Stimulated activated memory B cell treated with anti-CD40 and anti-IgM and Interleukin-4, amounts not matched to agents 10 μg/mL and 1 μg/mL and 100 μg/mL, for 72 hours (primary cell): ENCODE measurements at places on chromosomes 7 and 10.
A peak's percentile ranks its signal among the peaks of the same experiment; 100 is the strongest.

GRCh38 chr10:70513848-70514309 is 35.3 kb downstream of the PALD1 start:
- ATAC-seq, result peak; percentile 88
- peaks cover 34% of the 10 kb centered on the region for H3K4me1 ChIP-seq
- no peaks in the 10 kb centered on the region for H3K27me3 ChIP-seq

- H3K36me3 ChIP-seq, result peaks cover 19% of the 10 kb centered on the region
- no peak for ATAC-seq
- peaks cover 35% of the 10 kb centered on the region for H3K4me1 ChIP-seq
- no peak overlapping the region for H3K27ac ChIP-seq
Measured at GRCh38 chr10:18666810-18667209, 7.6 kb downstream of the ARL5B start.

DNA sequence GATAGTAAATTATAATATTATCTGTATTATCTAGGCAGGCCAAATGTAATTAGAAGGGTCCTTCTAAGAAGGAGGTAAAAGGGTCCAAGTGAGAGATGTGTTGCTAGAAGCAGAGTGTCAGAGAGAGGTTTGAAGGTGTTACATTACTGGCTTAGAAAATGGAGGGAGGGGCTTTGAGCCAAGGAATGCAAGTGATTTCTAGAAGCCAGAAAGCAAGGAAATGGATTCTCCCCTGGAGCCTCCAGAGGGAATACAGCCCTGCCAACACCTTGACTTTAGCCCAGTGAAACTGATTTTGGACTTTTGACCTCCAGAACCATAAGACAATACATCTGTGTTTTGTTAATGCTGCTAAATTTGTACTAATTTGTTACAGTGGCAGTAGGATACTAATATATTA is 97.9 kb upstream of the IL6 start:
- H3K4me1 ChIP-seq, result peaks cover 3% of the 10 kb centered on the region
- no peak overlapping the region for H3K27ac ChIP-seq
- peaks cover 8% of the 10 kb centered on the region for H3K36me3 ChIP-seq
- H3K4me3 ChIP-seq, result no peak overlapping the region

DNA sequence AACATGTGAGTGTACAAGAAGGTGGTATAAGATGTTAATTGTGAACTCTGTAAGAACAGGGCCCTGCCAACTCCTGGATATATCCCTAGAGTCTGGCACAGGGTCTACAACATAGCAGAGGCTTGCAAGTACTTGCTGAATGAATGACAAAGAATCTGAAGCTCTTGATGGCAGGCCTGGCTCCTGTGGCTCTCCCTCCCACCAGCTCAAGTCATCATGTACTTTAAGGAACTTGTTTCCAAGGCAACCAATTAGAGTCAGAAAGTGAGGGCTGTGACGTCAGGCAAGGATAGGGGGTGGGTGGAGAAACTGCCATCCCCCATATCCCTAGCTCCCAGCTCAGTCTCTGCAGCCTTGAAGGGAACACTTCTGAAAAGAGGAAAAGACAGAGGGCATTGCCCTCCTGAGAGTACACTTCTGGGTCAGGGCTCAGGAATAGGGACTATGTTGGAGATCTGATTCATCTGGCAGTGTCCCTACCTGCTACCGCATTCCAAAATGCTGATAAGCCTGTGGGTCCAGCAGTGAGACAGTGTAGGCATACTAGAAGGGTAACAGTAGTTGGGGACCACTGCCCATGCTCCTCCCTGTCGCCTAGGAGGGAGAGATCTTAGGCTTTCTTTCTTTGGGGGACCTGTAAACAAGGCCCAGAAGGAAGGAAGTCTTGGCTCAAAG is 34.6 kb upstream of the BTRC start:
- no peak overlapping the region for H3K4me3 ChIP-seq
- H3K27ac ChIP-seq, result no peak overlapping the region
- H3K27me3 ChIP-seq, result peaks cover 35% of the 10 kb centered on the region
- H3K4me1 ChIP-seq, result no peaks in the 10 kb centered on the region

- H3K36me3 ChIP-seq, result no peaks in the 10 kb centered on the region
- no peak for ATAC-seq
- H3K27ac ChIP-seq, result no peak overlapping the region
- no peak overlapping the region for H3K4me3 ChIP-seq
Measured at GRCh38 chr10:124160176-124160575, 66.8 kb upstream of the CHST15 start.

- H3K27ac ChIP-seq, result no peak overlapping the region
- H3K36me3 ChIP-seq, result no peaks in the 10 kb centered on the region
- H3K4me1 ChIP-seq, result peaks cover 18% of the 10 kb centered on the region
- peaks cover 23% of the 10 kb centered on the region for H3K27me3 ChIP-seq
- H3K4me3 ChIP-seq, result peak overlapping the region; percentile 66
- no peak for ATAC-seq
Measured at GRCh38 chr7:158957510-158957906, 101.2 kb downstream of the DYNC2I1 start.

DNA sequence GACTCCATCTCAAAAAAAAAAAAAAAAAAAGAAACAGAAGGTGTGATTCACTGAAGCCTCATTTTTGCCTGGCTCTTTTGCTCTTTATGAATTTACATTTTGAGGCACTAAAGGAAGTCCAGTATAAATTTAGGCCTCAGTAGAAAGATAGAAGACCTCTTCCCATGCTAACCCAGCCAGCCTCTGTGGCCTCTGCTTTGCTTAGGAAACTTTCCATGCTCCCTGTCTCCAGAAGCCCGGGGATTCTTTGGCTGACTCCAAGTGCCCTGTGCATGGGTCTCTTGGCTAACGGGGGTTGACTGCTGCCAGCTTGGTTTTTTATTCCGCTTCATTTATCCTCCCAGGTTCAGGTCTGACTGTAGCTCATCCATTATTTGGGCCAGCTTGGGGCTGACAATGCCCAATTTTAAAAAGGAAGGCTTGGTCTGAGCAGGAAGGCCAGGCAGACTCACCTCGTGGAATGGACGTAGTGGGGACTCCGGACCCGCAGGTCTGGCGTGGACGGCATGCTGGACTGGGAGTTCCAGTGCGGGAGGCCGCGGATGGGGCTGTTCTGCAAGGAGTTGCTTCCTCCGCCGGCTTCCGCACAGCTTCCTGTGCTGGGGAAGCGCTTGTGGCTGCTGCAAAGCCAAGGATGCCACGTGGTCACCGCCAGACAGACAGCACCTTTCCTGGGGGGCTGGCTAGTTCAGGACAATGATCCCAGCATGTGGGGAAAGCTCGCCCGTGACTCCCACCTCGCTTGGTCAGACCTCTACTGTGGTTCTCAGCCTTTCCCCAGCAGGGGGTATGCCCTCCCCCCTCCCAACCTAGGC is 72.3 kb downstream of the PRPF18 start:
- no peaks in the 10 kb centered on the region for H3K27me3 ChIP-seq
- ATAC-seq, result no peak
- no peak overlapping the region for H3K27ac ChIP-seq
- H3K4me1 ChIP-seq, result peaks cover 7% of the 10 kb centered on the region

- H3K4me3 ChIP-seq, result no peak overlapping the region
- no peaks in the 10 kb centered on the region for H3K27me3 ChIP-seq
- H3K27ac ChIP-seq, result no peak overlapping the region
- peak; percentile 55 for ATAC-seq
- H3K4me1 ChIP-seq, result peaks cover 5% of the 10 kb centered on the region
Measured at GRCh38 chr7:140342727-140343514, 55.4 kb downstream of the SLC37A3 start.

DNA sequence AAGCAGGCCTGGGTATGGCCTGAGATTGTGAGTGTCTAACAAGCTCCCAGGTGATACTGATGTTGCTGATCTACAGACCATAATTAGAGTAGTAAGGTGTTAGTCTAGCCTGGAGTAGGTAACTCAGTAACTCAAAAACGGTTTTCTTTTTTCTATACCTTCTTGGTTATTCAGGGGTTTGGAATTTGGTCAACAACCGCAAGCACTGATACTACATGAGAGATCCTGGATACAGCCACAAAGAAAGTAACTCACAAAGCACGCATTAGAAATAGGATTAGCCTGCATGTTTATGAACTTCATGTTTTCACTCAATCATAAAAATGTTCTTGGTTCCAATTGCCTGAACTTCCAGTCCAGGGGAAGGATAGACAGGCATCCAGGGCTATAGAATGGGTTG is 803.5 kb downstream of the MAGI2 start:
- H3K4me1 ChIP-seq, result no peaks in the 10 kb centered on the region
- no peaks in the 10 kb centered on the region for H3K36me3 ChIP-seq
- no peak overlapping the region for H3K4me3 ChIP-seq
- no peaks in the 10 kb centered on the region for H3K27me3 ChIP-seq

DNA sequence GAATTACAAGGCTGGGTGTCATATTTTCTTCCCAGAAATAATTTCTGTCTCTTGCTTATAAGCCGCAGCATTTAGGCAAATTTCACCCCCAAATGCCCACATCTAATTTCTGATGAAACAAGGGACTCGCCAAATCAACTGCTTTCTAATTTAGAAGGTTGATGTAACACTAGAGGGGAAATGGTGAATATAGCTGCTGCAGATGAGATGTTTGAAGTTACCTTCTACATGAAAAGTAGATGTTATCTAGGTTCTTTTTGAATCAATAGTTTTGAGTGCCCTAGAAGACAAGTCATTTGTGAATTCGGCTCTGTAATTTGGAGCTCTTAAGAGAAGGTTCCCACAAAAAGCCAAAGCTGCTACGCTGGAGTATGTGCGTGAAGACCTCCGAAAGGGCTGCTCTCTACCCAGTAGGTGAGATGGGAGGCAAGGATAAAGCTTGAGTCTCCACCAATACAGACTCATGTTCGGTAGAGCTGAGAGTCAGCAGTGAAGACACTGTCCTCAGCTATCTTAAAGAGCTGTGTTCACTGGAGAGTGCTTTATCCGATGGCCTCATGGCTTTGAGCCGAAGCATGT is 99.5 kb downstream of the FANK1 start:
- H3K4me3 ChIP-seq, result no peak overlapping the region
- no peak overlapping the region for H3K27ac ChIP-seq
- no peaks in the 10 kb centered on the region for H3K4me1 ChIP-seq
- peaks cover 11% of the 10 kb centered on the region for H3K27me3 ChIP-seq
- peak; percentile 54 for ATAC-seq

- H3K27me3 ChIP-seq, result peaks cover 17% of the 10 kb centered on the region
- no peak overlapping the region for H3K27ac ChIP-seq
- H3K36me3 ChIP-seq, result no peaks in the 10 kb centered on the region
- H3K4me1 ChIP-seq, result no peaks in the 10 kb centered on the region
- H3K4me3 ChIP-seq, result no peak overlapping the region
Measured at GRCh38 chr10:118101501-118101900, 54.8 kb upstream of the RAB11FIP2 start.

- H3K4me3 ChIP-seq, result no peak overlapping the region
- H3K27ac ChIP-seq, result no peak overlapping the region
- H3K36me3 ChIP-seq, result no peaks in the 10 kb centered on the region
- no peak for ATAC-seq
- H3K4me1 ChIP-seq, result no peaks in the 10 kb centered on the region
- H3K27me3 ChIP-seq, result no peaks in the 10 kb centered on the region
Measured at GRCh38 chr7:33494474-33494873, 365.1 kb downstream of the BBS9 start.

DNA sequence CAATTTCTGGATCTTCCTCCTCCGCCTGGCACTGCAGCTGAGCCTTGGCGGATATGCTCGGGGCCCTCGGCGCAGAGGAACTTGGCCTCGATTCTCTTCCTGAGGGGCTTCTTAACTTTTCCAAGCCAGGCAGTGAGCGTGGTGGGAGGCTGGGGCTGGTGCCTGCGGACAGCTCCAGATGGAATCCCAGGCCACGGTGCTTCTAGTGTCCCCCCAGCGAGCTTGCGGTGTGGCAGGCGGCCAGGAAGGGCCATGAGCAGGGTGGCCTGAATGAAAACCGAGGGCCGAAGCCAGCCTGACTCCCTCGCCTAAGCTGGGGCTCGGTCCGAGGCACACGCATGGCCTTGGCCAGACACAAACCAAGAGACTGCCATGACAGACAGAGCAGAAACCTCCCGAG is 31.3 kb downstream of the RCC1L start:
- no peak overlapping the region for H3K27ac ChIP-seq
- H3K4me3 ChIP-seq, result no peak overlapping the region
- ATAC-seq, result no peak
- H3K27me3 ChIP-seq, result no peaks in the 10 kb centered on the region
- H3K36me3 ChIP-seq, result peaks cover 60% of the 10 kb centered on the region

- no peaks in the 10 kb centered on the region for H3K4me1 ChIP-seq
- H3K4me3 ChIP-seq, result no peak overlapping the region
- no peak overlapping the region for H3K27ac ChIP-seq
Measured at GRCh38 chr10:81179805-81180452, 642.2 kb downstream of the SH2D4B start.

GRCh38 chr7:25714013-25714412 is 438.0 kb upstream of the NFE2L3 start:
- H3K36me3 ChIP-seq, result no peaks in the 10 kb centered on the region
- H3K27me3 ChIP-seq, result peaks cover 39% of the 10 kb centered on the region

DNA sequence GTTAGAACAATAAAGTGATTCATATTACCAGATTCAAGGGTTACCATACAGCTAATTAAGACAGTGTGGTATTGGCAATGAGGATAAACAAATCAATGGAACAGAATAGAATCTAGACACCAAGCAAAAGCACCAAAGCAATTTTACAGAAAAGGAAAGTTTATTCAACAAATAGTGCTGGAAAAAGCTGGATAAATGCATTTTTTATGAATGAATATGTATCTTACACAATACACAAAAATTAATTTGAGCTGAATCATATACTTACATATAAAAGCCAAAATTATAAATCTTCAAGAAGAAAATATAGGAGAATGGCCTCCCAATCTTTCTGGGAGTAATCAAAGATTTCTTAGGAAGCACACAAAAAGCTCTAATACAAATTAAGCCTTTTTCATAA is 220.4 kb upstream of the PTN start:
- H3K36me3 ChIP-seq, result no peaks in the 10 kb centered on the region
- ATAC-seq, result no peak
- H3K4me1 ChIP-seq, result no peaks in the 10 kb centered on the region
- no peak overlapping the region for H3K27ac ChIP-seq
- H3K4me3 ChIP-seq, result no peak overlapping the region

DNA sequence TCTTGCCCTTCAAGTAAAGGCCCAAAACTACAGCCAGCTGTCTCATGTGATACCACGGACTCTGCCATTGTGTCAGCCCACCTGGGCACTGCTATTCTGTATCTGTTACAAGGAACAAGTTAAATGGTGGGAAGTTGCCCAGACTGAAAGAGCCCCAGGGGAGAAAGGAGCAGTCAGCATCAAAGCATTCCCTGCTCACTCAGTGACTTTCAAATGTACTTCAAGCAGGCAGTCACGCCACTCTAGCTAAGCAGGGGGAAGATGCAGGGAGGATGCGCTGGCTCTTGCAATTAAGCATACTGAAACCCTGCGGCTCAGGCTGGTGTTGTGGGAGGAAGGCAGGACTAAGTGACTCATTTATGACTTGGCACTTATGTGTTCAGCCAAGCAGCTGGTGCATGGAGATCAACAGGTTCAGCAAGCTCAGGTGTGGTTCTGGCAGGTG is 1249.6 kb downstream of the TYW1 start:
- no peaks in the 10 kb centered on the region for H3K27me3 ChIP-seq
- no peak overlapping the region for H3K4me3 ChIP-seq
- no peak overlapping the region for H3K27ac ChIP-seq
- H3K36me3 ChIP-seq, result no peaks in the 10 kb centered on the region

DNA sequence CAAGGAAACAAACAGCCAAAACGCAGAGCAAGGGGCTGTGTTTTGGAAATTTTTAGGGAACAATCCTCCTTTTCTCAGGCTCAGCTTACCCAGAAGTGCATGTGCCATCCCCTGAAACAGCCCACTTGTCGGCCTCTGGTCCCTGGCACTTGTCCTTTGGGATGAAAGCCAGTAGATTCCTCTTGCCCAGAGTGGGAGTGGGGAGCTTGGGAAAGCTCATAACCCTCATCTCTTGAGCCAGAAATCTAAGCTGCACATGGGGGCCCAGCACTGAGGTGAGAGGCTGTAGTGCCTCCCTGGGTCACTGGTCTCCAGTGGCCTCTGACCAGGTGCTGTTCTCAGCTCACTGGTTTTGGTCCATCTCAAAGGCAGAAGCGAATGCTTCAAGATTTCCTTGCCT is 150.3 kb downstream of the RNF216 start:
- H3K27me3 ChIP-seq, result no peaks in the 10 kb centered on the region
- no peak overlapping the region for H3K27ac ChIP-seq
- H3K4me1 ChIP-seq, result peaks cover 11% of the 10 kb centered on the region
- no peak for ATAC-seq
